ENCODE measurements at places on chromosomes 5 and 9.

- DNase-seq: no peak
These were observed 12.1 kb downstream of the SLC22A5 start for GRCh38 chr5:132381614-132382013.

DNA sequence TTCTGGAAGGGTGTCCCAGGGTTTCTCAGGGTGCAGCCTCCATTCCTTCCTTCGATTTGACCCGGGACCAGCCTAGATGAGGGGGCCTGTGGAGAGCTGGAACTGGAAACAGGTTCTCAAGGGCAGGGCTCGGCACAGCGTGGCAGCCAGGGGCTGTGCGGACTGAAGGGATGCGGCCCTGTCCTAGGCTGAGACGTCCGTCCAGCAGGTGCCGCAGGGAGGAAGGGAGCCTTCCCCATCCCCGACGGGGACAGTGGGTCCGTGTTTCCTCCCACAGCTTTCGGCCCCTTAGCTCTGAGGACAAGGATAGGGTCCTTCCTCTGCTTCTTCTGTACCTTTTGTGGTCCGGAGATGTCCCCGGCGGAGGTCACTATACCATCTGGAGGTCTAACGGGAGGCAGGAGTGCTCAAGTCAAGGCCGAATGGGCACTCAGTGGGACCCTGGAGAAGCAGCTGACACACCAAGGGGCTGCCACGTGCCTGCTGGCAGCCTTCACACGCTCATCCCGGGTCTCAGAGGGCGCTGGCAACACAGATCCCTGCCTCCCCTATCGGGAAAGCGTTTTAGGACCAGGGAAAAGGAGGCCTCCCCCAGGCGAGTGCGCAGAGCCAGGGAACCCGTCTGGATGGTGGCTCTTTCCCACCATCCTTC, 49.9 kb downstream of the USP20 start:
- no peak for DNase-seq

- no peak for DNase-seq
These were observed 30.9 kb upstream of the PPP1R26 start for GRCh38 chr9:135448663-135449100.

- no peak for DNase-seq
These were observed 34.2 kb upstream of the TRPC7 start for GRCh38 chr5:136399527-136399926.

DNA sequence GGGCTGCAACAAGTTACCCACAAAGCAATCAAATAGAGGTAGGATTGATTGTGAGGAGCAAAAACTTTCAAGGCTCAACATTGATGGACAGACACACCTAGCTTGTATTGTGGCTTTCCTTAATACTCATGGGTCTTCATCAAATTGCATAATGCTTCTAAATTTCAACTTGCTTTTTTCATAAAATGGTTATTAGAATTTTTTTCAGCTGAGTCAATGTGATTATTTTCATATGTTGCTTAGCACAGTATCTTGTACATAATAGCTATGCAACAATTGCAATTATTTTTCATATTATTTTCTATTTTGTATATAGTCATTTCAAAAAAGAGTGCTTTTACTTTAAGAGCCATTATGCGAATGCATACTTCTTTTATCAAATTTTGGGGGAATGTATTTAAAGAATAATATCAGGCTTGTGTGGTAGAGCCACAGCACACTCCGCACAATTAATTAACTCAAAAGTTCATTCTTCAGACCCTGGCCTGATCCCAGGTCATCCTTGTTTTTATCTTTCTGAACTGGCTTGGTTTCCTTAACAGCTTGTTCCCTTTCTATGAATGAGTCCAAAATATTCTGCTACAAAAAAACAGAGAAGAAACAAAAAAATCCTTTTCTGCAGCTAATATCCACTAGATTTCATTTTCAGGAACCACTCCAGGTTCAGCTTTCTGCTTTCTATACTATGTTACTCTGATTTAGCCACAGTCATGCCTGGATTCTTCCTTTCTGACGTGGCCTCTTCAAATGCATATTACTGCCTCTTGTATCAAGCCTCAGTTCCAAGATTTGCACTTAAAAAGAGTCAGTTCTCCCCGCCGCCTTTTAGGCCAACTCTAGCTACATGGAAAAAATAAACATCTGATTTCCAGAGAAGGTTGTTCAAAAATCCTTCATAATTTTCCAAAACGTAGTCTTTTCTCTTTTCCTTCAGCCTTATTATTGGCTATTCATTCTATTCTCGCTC, 45.3 kb upstream of the CDH9 start:
- no peak for DNase-seq

DNA sequence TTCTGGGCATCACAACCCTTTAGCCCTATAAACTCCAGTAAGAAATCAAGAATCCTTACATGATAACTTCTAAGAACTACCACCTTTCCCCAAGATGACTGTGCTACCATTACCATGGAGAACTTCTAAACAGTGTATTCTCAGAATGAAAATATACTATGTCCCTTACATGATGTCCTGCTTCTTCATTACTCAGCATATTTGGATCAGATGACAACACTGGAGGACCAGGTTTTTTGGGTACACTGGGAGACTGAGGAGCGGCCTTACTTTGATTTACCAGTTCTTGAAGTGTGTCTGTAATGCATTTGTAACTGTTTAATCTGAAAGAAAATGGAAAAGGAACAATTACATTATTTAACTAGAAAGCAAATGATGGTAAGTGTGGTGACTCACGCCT, 55.7 kb upstream of the CPLANE1 start:
- no peak for DNase-seq

DNA sequence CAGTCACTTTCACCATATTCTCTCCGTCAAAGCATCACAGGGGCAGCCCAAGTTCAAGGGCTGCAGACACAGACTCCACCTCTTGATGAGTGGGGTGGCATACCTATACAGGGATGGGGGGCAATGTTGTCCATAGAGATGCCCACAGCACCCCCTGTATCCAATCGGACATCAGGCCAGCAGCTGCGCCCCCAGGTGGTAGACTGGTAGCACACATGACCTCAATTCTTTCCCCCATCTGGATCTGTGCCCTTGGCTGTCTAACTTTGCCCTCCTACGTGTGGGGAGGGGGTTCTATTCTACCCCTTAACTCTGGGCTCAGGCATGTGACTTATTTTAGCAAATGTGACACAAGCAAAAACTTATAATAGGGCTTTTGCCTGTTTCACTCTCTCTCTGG, 84.0 kb upstream of the SLC25A48 start:
- DNase-seq: no peak

- DNase-seq: no peak
These were observed 5.6 kb downstream of the RBM27 start for GRCh38 chr5:146208916-146209522.

DNA sequence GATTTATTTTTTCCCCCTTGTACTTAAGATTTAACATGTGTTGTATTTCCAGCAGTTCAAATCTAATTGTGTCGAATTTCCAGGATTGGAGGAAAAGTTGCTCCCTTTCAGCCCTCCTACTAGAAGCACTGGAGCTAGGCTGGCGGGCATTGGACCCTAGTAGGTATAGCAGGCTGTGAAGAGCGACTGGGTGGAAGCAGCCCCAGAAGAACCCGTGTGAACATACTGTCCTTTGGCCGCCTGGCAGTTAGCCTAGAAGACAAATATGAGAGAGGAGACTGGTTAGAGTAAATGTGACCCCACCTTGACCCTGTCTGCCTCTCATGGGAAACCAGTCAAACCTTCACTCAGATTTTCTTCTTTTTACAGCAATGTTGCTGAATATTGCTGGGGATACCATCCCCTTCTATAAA, 13.9 kb downstream of the ALDOB start:
- no peak for DNase-seq

GRCh38 chr9:134420281-134420845, 94.1 kb downstream of the RXRA start:
- no peak for DNase-seq

DNA sequence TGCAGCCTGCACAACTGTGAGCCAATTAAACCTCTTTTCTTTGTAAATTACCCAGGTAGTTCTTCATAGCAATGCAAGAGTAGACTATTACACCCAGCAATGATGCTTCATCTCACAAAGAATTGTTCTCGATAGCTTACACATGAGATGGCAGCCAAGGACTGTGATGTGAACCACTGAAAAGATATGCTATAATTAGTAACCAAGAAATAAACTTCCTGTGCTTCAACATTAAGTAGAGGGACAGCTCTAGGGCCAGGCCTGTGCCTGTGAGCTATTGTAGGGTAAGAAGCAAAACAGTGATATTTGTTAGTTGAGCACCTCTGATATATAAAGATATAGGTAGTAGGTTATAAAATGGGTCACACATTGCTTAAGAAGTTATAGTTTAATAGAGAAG, 41.8 kb upstream of the DPYSL3 start:
- DNase-seq: no peak

- no peak for DNase-seq
These were observed 25.7 kb downstream of the WWC1 start for GRCh38 chr5:168317096-168317520.

- DNase-seq: no peak
These were observed 34.6 kb upstream of the GABBR2 start for GRCh38 chr9:98743329-98743728.

GRCh38 chr5:145495741-145496140, 339.4 kb downstream of the PRELID2 start:
- no peak for DNase-seq

GRCh38 chr9:104963076-104963475, 35.1 kb upstream of the ABCA1 start:
- DNase-seq: no peak

- no peak for DNase-seq
These were observed 138.2 kb downstream of the FGF1 start for GRCh38 chr5:142547445-142548380.

GRCh38 chr5:179209359-179210150, 135.7 kb downstream of the ADAMTS2 start:
- DNase-seq: no peak

DNA sequence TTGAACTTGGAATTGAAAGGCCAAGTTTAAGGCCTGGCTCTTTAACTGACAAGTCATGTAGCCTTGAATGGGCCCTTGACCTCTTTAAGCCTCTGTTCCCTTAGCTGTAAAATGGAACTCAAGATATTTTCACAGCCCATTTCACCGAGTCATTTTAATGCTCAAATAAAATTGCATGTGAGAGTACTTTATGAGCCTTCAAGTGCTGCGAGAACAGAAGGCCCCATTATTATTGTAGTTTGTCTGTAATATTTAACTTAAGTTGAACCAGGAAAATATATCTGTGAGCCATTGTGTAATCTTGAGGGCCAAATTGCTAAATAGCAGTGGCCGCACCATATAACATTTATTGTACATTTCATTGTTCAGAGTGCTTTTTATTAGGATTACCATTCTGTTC, 249.9 kb downstream of the NTRK2 start:
- no peak for DNase-seq

GRCh38 chr5:73233461-73234203, 60.6 kb downstream of the TMEM174 start:
- no peak for DNase-seq

DNA sequence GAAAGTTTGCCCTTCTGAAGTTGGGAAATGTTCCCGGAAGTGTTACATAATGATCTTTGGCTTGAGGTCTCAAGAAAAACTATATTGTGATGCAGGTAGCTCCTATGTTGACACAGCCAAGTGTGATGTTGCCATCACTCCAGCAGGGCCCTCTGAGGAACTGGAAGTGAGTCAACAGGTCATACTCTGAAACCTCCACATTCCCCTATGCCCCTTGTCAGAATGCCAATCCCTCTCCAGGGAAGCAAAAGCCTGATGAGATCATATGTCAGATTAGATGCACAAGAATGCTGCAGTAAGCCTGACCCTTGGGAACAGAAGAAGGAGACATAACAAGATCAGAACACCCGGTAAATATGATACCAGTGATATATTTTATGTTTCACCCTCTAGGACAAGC, 66.8 kb upstream of the ITGA2 start:
- no peak for DNase-seq

- DNase-seq: no peak
These were observed 52.2 kb downstream of the MLLT3 start for GRCh38 chr9:20570087-20570486.

DNA sequence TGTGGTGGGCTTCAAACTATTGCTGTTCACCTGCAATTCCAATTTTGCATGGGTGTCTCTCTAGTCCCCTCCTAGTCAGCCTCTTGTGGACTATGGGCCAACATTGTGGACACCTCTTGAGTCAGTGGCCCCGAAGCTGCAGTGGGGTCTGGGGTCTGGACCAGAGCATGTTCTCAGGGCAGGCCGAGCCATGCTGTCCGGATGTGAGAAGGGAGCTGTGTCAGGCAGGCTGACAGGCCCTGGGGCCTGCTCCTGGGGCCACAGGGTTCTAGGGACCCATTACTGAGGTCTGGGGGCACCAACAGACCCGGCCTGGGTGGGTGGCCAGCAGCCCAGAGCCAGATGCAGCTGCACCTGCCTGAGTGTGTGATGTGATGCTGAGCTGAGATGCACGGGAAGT, 16.5 kb upstream of the IRX4 start:
- no peak for DNase-seq

GRCh38 chr9:84668196-84669012, 1.1 kb upstream of the NTRK2 start:
- DNase-seq: no peak

GRCh38 chr9:109048822-109049221, 35.5 kb upstream of the CTNNAL1 start:
- DNase-seq: no peak

DNA sequence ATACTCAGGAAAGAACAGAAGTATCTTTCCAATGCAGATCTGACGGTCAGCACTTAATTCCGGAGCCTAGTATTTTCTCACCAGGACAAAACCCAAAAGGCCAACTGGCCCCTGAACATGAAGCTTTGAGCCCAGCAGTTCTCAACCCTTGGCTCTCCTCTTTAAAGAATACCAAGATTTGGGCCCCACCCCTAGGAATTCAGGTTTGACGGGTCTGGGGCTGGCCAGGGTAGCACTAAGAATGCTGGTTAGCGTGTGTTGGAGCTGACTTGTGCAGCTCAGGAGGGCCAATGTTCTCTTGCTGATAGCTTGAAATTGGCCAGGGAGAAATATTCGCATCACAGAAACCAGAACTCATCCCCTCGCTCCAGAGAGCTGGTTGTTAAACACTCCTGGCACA, 88.3 kb upstream of the PTCH1 start:
- DNase-seq: no peak

DNA sequence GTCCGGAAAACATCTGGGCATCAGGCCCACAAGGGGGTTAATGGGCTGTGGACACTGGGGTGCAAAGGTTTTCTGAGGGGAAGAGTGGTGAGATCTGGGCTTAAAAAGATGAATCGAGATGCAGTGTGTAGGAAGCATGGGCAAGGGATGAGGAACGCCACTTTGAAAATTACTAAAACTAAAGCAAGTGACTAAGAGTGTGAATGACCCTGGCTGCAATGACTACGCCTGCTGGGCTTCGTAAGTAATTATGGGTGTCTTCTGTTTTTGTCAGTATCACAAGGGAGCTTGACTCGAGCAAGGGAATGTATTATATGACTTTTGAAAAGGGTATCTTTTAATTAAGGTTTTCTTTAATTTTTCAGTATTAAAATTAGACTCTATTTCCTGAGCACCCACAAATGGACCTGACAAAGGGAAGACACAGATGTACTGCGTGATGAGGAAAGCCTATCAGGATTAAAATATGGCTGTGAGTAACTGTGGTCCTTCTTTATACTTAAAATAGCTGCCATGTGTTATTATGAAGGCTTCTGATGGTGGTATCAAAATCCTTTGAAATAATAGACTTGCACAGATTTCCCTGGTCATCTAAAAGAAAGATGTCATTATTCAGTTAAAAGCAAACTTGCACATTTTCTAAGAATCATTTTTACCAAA, 4.2 kb downstream of the CTXN3 start:
- no peak for DNase-seq
